Stomach (tissue), 19 donors: ENCODE measurements at places on chromosomes 7 and 10. TPM values are rescaled to one million over a fixed set of nuclear protein-coding genes. Genes with fewer than 3 reads are reported as not detected.

- no peak for DNase-seq
Measured at GRCh38 chr10:63699785-63700613, 178.8 kb downstream of the REEP3 start.

DNA sequence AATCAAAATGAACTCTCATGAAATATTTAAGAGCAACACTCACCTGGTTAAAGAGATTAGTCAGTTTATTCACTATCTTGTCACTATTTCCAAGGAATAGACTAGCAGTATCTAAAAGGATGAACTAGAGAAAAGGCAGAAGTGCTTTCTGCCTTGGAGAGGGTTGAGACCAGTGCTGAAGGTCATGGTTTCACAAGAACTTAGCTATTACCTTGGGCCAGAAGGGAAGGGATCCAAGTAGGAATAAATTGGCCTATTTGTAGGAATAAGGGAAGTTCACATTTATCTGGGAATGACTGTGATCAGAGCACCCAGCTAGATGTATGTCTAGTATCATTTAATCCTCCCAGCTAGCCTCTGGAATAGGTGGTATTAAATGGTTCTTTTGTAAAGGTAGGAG is 347.2 kb downstream of the LRMDA start:
- DNase-seq = no peak

DNA sequence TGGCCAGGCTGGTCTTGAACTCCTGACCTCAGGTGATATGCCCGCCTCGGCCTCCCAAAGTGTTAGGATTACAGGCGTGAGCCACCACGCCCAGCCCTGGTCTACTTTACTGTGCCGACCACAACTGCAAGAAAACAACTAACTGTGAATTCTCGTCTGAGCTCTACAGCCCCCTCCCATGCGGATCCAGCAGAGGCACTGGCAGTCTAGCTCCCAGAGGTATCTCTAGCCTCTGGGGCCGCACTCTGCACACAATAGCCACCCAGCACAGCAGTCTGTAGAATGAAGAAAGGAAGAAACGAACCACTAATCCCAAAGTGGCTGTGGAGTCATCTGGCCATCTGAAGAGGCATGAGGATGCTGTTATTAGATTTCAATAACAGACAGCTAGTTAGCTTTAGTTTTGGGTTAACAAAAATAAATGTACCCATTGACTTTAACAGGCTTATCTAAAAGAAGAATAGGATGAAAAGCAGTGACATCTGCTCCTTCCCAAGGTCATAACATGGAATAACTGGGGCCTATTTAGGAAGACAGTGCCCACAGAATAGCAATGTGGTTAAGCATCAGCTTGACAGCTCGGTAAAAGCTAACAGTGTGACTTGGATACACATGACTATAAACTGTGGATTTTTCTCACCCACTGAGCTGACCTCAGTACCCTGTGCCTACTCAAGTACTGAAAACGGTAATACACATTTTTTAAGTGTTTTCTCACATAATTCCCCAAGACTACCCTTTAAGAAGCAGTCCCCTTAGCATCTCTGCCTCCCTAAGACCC is 131.9 kb downstream of the TNS3 start:
- no peak for DNase-seq

GRCh38 chr7:37908221-37908788 is 8.3 kb downstream of the SFRP4 start:
- peak; percentile 14 for DNase-seq

- DNase-seq = no peak
Measured at GRCh38 chr10:131760416-131761166, 140.2 kb upstream of the PPP2R2D start.

SH3PXD2A gene
- 19.0 TPM for total RNA-seq

SPAM1 gene
- not detected for total RNA-seq

FRMPD2 gene
- total RNA-seq = not detected

KIF11 gene
- total RNA-seq = 8.3 TPM

AKR1C1 gene
- total RNA-seq = 72.7 TPM
